Stimulated activated CD4-positive, alpha-beta T cell treated with anti-CD3 and anti-CD28 coated beads, Interleukin-1b, Interleukin-23, amount 100 ng/mL, for 4 hours (primary cell): ENCODE measurements at places on chromosomes 6 and 20.

- DNase-seq: no peak
Measured at GRCh38 chr6:80488190-80488589, 381.7 kb downstream of the BCKDHB start.

GRCh38 chr20:56202493-56203077 is 45.9 kb upstream of the MC3R start:
- no peak for DNase-seq

DNA sequence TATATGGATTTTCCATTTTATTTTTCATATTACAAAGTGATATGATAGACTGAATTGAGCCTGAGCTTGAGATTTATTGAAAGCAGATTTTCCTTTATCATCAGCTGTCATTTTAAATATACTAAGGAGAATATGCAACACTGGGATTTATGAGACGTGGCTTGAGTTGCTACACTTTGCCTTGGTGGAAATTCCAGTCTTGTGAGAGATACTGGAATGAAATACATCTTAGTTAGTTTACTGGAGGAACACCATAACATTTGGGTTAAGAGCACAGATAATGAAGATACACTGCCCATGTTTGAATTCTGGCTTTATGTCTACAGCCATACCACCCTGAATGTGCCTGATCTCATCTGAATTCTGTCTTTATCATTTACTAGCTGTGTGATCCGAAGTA is 86.5 kb upstream of the IFNGR1 start:
- no peak for DNase-seq

GRCh38 chr20:50799890-50800550 is 5.2 kb downstream of the BCAS4 start:
- no peak for DNase-seq

DNA sequence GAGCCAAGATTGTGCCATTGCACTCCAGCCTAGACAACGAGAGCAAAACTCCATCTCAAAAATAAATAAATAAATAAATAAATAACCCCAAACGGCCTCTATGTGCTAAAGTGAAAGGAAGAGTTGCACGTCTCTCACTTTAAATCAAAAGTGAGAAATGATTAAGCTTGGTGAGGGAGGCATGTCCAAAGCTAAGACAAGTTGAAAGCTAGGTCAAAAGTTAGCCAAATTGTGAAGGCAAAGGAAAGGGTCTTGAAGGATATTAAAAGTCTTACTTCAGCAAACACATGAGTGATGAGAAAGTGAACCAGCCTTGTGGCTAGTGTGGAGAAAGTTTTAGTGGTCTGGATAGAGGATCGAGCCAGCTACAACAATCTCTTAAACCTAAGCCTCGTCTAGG is 14.3 kb downstream of the ZBP1 start:
- no peak for DNase-seq

DNA sequence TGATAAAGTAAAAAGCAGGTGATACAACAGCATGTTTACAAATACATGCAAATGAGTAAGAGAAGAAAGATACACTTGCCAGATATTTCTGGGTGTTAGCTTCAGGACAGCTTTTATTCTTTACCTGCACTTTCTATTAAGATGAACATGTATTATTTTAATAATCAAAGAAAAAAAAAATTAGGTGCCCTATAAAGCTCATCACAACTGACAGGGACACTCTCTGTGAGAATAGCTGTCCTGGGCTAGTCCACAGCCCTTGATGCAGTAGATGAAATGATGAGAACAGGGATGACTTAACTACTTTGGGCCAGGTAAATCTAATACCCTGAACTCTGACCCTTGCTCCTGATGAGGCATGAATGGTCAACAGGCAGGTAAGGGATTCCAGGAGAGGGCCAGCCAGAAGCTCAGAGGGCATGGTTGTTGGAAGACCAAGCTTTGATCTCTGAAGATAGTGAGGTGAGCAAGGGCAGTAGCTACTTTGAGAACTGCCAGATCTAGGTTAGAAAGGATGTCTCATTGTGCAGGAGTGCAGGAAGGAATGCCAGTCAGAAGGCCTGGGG is 15.6 kb downstream of the NSFL1C start:
- no peak for DNase-seq

DNA sequence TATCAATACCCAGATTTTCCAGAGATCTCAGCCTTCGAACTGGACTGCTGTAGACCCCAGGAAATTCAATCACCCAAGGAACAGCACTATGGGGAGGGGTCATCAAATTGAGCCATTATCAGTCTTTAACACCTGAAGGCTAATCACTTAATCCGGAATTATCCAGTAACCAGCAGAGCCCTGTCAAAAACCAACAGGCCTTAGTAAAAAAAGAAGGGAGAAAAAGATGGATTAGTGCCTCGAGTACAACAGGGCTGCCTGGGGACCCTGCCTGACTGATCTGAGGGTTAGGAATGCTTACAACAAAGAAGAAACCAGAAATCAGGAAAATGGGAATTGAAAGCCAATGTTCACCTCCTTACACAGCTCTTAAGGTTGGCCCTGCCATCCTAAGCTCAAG is 7.6 kb downstream of the RRAGD start:
- DNase-seq: no peak

- no peak for DNase-seq
Measured at GRCh38 chr6:157868835-157869234, 45.8 kb downstream of the SNX9 start.
